ENCODE measurements at places on chromosomes 4 and X. TPM values are rescaled to one million over a fixed set of nuclear protein-coding genes. Genes with fewer than 3 reads are reported as not detected.

GAGE12H gene
- total RNA-seq = not detected

- no peak for DNase-seq
Measured at GRCh38 chrX:12400218-12400617, 261.9 kb downstream of the FRMPD4 start.

DNA sequence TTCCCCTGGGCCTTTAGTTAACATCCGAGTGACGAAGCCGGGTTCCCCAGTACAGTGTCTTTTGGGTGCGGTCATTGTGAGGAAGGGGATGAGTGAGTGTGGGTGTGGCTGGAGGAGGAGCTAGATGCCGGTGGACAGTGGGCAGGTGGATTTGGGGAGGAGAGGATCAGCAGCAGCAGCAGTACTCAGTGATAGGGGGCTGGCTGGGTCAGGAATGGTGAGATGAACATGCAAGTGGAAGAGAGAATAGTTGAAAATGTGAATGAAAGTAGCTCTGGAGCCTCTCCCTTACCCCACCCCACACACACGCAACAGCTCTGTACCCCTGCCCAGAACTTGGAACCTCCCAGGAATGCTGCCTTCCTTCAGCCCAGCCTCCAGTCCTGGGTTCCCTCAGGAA is 4.5 kb downstream of the TSR2 start:
- DNase-seq = no peak

- DNase-seq = peak; percentile 4
Measured at GRCh38 chrX:38717871-38718270, 83.4 kb upstream of the MID1IP1 start.

BMX gene
- 5.4 TPM for total RNA-seq
